ENCODE measurements at places on chromosomes 3 and 15.

- no peak for DNase-seq
These were observed 12.2 kb downstream of the CLN6 start for GRCh38 chr15:68217341-68217740.

DNA sequence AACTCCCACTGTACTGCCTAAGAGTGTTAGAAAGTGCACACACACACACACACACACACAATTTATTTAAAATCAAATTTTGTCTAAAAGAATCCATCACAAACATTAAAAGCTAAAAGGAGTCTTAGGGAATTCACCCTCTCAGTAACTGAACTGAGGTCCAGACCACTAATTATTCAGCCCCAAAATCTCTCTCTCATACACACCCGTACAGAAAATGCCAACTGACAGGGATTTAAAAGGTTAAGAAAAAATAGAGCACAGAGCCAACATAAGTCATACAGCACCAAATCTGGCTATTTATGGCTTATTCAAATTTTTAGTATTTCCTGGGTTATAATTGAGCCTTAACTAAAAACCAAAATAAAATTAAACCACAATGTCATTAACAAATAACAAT lies 20.7 kb downstream of the GBE1 start:
- DNase-seq, result no peak

GRCh38 chr3:167355446-167355845 lies 24.7 kb downstream of the ZBBX start:
- DNase-seq, result no peak

DNA sequence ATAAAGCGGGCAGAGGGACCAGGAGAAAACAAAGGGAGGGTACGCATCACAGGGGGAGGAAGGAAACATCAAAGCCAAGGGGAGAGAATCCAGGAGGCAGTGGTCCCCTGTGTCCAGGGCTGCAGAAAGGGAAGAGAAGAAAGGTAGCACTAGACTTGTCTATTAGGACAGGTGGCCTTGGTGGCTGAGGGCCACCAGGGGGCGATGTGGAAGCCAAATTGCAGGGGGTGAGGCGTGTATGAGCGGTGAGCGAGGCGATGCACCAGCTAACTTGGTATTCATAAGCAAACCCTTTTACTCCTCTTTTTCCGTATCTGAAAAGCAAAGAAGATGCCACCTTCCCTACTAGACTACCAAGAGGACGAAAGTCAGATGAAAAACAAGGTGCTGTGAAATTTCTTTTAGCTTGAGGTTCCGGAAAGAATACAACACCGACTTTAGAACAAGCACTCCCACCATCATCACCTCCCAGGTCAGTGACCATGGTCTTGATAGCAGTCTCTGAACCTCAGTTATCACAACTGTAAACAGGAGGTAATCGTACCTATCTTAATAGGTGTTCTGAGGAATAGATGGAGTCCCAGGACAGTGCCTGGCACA lies 654.4 kb upstream of the ADAMTS9 start:
- DNase-seq, result no peak

DNA sequence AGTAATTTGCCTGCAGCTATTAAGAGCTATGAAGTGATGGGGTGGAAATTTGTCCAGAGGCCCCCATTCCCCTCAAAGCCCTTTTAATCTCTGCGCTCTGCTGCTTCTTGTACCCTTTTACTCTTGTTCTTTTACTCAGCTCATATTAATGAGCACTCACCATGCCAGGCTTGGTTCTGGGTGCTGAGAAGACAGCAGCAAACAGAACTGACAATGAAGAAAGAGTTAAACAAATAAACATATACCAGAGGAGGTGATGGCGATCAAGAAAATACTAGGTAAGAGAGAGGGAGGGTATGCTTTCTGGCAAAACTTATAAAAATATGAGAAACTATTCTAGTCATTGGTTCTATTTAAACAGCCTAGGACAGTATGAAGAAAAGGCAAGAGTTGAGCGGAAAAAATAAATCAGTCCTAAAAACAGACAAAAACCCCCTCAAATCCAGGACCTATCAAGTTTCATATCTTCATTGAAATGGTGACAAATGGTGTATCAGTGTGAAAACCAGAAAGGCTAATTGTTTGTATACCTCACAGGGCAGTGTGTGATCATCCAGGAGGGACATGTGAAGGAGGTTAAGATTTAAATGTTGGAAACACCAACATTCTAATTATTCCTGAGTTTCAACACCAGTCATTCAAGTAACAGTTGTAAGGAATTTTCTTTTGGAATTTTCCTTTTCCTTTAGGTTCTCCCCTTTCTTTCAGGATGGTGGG lies 144.9 kb downstream of the FNDC3B start:
- DNase-seq, result no peak

DNA sequence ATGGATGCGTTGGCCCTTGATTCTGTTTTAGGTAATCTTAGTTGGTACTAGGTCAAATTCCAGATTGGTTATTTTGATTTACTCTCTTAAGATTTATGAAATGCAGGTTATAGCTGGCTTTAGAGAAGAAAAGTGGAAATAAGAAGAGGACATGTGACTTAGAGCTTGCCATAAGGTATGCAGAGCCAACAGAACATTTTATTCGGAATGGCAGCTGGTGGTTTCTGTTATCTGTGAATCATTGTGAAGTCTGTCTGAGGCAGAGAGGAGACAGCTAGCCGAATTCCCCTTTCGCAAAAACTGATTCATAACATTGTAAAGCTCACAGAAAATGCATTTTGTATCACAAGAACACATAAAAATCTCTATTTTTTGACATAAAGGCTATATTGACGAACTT lies 82.1 kb downstream of the FILIP1L start:
- no peak for DNase-seq

GRCh38 chr3:108835101-108835500 lies 12.5 kb downstream of the TRAT1 start:
- DNase-seq, result no peak

- no peak for DNase-seq
These were observed 483 bp downstream of the EHD4 start for GRCh38 chr15:41971895-41972252.

- DNase-seq, result no peak
These were observed 6.8 kb upstream of the ANKRD28 start for GRCh38 chr3:15804553-15805095.

DNA sequence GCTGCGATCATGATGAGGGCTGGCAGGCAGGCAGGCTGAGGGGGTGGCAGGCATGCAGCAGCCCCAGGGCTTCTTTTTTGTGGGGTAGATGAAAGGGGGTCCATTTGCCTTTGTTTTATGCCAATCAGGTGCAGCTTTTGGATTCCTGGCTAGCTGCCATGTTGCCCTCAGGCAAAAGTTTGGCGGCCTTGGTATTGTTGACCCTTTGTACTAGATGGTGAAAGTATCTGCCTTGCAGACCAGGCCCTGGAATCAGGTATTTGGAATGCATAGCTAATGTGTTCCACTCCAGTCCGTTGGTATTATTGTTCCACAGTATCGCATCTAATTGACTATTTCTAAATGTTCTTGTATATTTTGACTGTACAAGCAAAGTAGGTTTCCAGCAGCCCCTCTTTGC lies 35.0 kb downstream of the EEFSEC start:
- no peak for DNase-seq

- DNase-seq, result no peak
These were observed 149.9 kb upstream of the PDZRN3 start for GRCh38 chr3:73774645-73775044.

- DNase-seq, result no peak
These were observed 207.5 kb downstream of the ZNF385D start for GRCh38 chr3:21543380-21544075.

DNA sequence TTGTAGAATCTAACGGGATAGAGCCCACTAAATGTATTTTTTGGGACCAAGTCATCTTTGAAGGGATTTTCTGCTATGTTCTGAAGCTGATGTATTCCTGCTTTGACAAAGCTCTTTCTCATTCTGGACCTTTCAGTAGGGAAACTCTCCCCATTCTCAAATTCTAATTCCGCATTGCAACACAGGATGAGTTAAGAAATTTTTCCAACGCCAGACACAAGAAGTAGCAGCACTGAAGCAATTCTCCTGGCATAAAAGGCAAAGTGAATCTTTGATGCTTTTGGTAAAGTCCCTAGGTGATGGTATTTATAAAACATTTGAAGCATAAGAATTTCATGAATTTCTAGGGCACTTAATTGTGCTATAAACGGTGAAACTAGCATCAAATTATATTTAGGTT lies 76.8 kb downstream of the ZPLD1 start:
- peak; percentile 16 for DNase-seq

- no peak for DNase-seq
These were observed 405.9 kb downstream of the NR2F2 start for GRCh38 chr15:96736384-96736783.

- no peak for DNase-seq
These were observed 59.9 kb downstream of the IGF2BP2 start for GRCh38 chr3:185764980-185765370.

- DNase-seq, result no peak
These were observed 19.8 kb downstream of the TUBGCP4 start for GRCh38 chr15:43390723-43391122.

DNA sequence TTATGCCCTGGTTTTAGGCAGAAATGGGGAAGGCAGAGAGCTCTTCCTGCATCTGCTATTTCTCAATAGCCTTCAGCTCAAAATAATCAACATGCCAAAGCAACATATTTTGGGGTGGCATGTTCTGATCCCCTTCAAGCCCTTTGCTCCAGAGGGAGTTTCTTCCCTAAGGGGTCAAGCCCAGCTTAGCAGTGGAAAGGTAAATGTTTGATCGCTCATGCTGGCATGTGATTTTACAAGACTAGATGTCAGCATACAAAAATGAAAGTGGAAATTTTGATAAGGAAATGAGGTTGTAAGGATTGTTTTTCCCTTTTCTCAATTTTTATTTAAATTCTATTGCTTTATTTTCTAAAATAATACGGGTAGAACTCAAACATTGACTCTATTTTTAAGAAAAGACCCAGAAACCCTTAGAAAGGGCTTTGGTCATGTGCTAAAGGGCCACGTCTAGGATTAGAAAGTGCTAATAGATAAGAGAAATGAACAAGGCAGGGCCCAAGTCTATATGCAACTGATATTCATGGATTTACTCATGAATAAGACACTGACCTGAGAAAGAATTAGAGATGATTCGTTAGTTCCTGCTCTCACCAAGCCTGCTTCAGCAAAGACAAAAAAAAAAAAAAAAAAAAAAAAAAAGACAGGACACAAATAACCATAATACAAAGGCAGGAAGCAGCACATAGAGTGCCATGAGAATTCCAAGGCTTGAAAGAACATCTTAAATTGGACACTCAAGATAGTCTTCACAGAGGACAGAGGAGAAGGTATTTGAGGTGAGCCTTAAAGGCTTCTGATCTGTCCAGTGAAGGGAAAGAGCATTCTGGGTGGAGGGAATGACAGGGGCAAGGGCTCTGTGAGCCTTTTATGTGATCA lies 55.0 kb upstream of the NR2E3 start:
- DNase-seq, result no peak

DNA sequence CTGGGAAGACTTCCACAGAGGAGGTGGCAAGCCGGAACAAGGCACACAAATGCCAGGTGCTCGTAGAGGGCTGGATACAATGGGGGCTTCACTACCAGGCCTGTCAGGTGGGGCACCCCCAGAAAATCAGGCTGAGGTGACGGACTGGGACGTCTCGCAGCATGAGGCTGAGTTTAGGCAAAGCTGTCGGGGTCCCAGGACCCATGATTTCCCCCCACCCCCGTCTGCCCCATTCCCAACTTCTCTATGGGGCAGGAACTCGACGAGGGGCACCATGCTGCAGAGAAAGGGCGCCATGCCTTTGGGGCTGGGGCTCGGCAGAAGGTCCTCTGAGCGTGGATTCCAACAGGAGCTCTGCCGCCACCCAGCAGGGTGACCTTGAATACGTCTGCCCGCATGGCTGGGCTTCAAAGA lies 65.7 kb upstream of the HES1 start:
- no peak for DNase-seq

DNA sequence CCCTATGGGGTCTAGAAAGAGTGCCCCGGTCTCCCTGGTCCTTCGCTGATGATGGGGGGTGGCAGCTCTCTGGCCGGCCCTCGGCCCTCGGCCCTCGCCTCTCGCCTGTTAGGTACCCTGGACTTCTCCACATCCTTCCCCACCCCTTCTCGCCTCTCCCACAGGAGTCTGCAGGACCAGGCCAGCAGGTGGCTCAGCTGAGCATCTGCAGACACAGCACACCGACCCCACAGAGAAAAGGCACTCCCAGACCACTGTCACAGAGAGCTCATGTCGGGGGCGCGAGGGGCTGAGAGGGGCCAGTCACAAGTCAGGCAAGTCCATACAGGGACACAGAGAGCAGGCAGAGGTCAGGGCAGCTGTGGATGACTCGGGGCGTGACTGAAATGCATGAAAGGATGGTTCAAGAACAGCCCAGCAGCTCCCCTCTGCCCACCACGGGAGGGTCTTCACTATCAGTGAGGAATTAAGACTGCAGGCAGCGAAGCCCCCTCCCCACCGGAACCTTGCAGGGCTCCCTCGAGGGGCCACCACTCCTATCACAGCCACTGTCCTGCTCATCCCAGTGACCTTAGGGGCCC lies 181.7 kb upstream of the NSMCE3 start:
- no peak for DNase-seq

DNA sequence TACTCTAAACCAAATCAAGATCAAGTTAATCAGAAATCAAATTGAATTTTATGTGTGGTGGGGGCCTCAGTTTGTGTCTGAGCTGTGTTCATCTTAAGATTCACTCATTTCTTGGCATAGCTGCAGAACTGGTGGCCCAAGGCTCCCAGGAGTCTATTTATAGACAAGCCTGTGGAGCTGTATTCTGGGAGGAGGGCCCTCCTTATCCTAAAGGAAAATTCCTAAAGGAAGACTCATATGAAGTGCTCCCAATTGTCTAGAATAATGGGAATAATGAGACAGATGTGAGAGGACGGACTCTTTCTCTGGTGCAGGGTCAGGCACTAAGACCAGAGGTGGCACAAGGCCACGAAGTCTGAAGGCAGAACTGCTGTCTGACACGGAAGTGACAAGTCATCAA lies 38.9 kb downstream of the C3orf85 start:
- no peak for DNase-seq

GRCh38 chr3:193391902-193392301 lies 13.3 kb upstream of the ATP13A5 start:
- no peak for DNase-seq

GRCh38 chr15:101137312-101137940 lies 114.4 kb downstream of the CHSY1 start:
- DNase-seq, result peak; percentile 66

- no peak for DNase-seq
These were observed 241.2 kb upstream of the FEZF2 start for GRCh38 chr3:62614527-62614926.

DNA sequence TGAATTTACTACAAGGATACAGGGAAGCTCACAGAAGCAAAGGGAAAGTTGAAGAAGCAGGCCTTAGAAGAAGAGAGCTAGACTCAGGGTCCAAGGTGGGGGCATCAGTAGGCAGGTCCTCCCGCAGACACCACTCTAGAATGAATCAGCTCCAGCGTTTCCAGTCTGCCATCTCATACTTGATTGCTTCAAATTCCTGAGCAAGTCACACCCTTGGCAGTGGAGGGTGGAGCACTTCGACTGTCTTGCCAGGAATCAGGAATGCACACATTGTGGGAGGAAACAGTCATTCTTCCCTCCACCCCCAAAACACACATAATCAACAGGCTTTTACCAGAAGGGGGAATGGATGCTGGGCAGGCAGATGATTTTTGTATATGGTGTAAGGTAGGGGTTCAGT lies 78.5 kb downstream of the CHCHD6 start:
- DNase-seq, result no peak

GRCh38 chr3:60931452-60931851 lies 319.8 kb downstream of the FHIT start:
- DNase-seq, result no peak

Data from inflammatory macrophage treated with lipopolysaccharide for 1 hour (primary cell).